Bronchial epithelial cell (primary cell): ENCODE measurements at places on chromosomes 1 and 21. TPM values are rescaled to one million over a fixed set of nuclear protein-coding genes. Genes with fewer than 3 reads are reported as not detected.

- DNase-seq: no peak
Observed at GRCh38 chr1:89986020-89986419, 8.9 kb upstream of the ZNF326 start.

DNA sequence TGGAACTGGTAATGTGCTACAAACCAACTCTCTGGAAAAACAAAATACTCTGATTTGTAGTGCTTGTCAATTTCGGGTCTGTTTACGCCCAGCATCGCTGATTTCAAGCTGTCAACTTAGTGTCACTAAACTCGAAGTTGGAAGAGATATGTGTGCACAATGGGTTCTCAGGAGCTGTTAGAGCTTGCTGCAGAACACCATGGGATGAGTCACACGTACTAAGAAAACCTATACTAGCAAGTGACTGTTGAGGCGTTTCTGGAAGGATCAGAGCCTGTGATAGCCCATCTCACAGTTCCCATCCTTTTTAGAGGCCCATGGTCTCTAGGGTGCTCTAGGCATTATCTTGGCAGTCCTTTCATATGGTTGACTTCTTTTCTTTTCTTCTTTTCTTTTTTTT, 14.3 kb downstream of the GMEB1 start:
- peak; percentile 68 for DNase-seq

GRCh38 chr1:63642901-63643300, 49.7 kb downstream of the PGM1 start:
- DNase-seq: no peak

DNA sequence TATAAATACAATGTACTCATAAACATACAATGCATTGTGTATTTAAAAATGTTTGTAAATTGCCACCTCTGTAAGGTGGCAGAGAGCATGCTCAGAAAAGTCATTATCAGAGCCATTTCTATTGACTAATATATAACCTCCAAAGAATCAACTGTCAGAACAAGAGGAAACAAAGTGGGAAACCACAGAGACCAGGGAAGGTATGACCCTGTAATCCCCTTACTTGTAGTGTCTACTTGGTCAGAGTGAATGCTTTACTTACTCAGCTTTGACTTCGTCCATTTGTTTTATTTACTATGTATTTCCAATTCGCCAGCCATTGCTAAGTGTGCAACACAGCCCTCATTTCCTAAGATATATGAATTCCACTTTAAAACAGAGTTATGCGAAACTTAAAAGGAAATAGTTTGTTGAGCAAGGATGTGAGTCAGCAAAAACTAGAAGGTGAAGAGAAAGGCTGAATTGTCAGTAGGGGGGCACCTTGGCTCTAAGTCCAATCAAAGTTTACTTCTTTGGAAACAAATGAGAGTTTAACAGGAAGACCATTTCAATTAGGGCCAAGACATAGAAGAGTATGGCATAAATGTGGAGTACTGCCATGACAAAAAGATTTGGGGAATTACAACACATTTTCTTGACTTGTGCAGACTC, 671.7 kb upstream of the PTBP2 start:
- DNase-seq: peak; percentile 25

- DNase-seq: peak; percentile 62
Observed at GRCh38 chr1:43587594-43587993, 56.9 kb downstream of the PTPRF start.

DNA sequence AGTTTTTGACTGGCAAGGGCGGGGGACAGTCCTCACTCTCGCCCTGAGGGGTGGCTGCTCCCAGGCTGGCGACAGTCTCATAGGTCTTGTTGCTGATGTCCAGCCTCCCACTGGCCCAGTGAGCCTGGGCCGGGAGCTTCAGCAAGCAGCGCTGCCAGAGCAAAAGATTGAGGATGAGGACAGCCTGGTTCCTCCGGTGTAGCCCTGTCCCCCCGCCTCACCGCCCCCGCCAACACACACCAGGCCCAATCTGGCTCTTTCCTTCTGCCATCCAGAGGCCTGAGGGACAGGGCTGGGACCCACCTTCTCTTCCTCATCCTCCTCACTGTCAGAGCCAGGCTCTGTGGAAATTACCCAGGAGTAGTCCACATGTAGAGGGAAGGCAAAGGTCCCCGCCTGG, 8.6 kb upstream of the TCEA3 start:
- no peak for DNase-seq

DNA sequence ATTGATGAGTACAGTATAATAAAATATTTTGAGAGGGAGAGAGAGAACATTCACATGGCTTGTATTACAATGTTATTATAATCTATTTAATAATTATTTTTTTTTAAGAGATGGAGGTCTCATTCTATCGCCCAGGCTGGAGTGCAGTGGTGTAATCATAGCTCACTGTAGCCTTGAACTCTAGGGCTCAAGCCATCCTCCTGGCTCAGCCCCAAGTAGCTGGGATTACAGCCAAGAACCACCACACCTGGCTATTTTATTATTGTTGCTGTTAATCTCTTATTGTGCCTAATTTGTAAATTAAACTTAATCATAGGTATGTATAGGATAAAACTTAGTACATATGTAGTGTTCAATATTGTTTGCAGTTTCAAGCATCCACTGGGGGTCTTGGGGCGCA, 57.8 kb downstream of the HS2ST1 start:
- peak; percentile 32 for DNase-seq

ADAMTSL4 gene
- total RNA-seq: 1.2 and 1.6 TPM in 2 replicates

LGR6 gene
- total RNA-seq: under 0.01 TPM in 1 of 2 replicates, not detected in the other

FAM72D gene
- total RNA-seq: 0.13 TPM in 1 of 2 replicates, not detected in the other

UQCRHL gene
- total RNA-seq: 1.8 and 4.9 TPM in 2 replicates

ACTN2 gene
- 0.79 TPM in 1 of 2 replicates, not detected in the other for total RNA-seq

NBPF15 gene
- total RNA-seq: 29.0 and 29.7 TPM in 2 replicates
